ENCODE measurements at places on chromosomes 1 and 21.

GRCh38 chr1:37169241-37169640 lies 134.9 kb upstream of the GRIK3 start:
- DNase-seq, result no peak

DNA sequence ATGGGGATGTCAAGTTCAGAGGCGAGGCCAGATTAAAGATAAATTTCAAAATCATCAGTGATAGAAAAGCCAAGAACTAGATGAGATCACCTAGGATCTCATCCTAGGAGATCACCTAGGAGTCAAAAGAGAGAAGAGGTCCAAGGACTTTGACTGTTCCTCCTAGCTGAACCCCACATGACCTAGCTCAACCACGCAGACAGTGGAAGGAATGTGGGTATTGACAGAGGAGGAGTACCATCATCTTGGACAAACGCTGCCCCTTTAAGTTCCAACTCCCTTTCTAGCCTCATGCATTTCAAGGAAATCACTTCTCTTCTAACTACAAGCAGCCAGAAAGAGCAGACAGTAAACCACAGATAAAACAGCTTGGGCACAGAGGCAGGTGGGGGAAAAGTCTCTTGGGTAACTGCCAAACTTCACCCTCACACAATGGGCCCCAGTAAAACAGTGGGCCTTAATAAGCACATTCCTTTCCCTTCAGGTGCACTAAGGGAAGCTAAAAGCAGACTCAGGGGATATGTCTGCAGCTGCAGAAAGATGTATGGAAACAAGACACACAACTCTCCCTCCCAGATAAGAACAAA lies 12.5 kb upstream of the FAM76A start:
- no peak for DNase-seq

DNA sequence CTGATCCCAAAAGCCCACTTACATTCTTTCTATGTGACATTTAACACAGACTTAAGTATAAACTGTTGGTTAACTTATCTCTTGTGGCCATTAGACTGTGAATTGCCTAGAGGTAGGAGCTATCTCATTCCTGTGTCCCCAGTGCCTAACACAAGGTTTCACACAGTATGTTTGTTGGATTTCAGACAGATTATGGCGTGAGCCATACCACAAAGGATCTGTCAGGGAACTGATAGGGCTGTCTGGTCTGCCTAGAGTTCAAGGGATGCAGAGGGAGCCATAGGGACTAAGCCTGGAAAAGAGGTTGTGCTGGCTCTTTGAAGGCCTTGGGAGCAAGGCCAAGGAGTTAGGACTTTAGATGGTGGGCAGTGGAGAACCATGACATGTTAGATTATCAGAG lies 40.0 kb downstream of the MEF2D start:
- no peak for DNase-seq

- DNase-seq, result no peak
These were observed 65.2 kb downstream of the SYT2 start for GRCh38 chr1:202645097-202645476.

- DNase-seq, result no peak
These were observed 71.7 kb downstream of the TRIM11 start for GRCh38 chr1:228334954-228335353.

DNA sequence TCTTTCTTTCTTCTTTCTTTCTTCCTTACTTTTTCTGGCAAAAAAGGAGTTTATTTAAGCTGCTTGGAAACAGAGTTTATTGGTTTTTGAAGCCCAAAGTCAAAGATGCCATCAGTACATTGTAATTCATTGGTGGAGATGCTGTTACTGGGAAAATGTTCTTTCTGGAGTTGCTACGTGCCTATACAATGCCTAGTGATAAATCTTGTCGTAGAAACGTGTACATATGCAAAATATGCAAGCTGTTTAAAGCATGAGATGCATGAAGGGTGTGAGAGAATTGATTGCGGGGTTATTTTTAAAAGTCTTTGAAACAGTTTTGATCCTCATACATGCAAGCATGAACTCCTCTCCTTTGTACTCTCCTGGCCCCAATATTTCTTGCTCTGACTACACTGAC lies 1060.6 kb upstream of the NCAM2 start:
- no peak for DNase-seq

- DNase-seq, result no peak
These were observed 17.8 kb downstream of the GNG12 start for GRCh38 chr1:67815303-67816094.

DNA sequence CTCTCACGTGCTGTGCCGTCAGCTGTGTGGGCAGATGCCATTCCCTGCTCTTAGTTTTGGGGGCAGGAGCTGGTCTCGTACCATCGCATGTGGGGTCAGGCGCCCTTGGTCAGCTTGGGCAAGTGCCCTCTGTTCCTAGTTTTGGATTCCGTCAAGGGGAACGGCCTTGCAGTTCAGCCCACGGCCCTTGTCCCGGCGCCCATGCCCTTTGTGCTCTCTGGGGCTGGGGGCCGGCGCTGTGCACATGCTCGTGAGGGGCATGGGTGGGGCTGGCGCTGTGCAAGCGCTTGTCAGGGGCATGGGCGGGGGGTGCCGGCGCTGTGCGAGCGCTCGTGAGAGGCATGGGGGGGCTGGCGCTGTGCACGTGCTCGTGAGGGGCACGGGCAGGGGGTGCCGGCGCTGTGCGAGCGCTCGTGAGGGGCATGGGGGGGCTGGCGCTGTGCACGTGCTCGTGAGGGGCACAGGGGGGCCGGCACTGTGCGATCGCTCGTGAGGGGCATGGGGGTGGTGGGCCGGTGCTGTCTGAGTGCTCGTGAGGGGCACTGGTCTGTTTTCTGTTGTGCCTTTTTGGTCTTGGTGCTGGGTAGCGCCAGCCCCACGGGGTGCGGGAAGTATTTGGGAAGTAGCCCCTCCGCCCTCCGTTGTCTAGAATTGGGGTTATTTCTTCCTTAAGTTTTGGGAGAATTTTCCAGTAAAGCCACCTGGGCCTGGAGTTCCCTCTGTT lies 29.5 kb upstream of the DIP2A start:
- DNase-seq, result no peak

Data from uterus (tissue), 4 donors.